ENCODE measurements at places on chromosomes 2 and 18. TPM values are rescaled to one million over a fixed set of nuclear protein-coding genes. Genes with fewer than 3 reads are reported as not detected.

Gene SERPINB7
- not detected for total RNA-seq

DNA sequence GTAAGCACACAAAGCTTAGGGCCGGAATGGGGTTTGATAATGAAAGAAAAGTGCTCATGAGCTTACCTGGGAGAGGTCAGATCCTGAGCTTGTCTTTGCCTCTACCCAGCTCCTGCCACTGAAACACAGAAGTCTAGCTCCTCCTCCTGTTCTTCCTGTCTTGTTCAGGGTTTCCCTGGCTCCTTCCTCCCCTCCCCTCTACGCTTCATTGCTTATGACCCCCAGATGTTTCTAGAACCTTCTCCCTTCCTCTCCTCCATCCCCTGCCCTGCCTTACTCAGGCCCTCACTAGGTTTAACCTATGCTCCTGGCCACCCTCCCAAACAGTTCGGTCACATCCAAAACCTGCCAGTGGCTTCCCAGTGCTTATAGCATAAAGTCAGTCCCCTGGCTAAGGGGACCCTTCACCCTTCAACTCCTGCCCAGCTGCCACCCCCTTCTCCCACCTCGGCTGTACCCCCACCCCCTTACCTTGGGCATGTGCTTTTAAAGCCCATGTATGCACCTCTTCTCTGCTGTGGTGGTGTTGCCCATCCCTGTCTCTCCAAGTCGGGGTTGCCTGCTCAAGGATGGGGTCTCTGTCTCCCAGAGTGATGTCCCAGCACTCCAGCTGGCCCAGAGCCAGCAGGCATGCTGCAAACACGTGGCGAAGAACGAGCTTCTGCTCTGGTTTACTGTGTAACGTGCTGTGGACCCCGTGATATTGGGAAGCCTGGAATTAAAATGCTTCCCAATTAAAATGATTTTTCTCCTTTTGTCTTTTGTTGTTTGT is 233.6 kb downstream of the TPGS2 start:
- no peak for DNase-seq

DNA sequence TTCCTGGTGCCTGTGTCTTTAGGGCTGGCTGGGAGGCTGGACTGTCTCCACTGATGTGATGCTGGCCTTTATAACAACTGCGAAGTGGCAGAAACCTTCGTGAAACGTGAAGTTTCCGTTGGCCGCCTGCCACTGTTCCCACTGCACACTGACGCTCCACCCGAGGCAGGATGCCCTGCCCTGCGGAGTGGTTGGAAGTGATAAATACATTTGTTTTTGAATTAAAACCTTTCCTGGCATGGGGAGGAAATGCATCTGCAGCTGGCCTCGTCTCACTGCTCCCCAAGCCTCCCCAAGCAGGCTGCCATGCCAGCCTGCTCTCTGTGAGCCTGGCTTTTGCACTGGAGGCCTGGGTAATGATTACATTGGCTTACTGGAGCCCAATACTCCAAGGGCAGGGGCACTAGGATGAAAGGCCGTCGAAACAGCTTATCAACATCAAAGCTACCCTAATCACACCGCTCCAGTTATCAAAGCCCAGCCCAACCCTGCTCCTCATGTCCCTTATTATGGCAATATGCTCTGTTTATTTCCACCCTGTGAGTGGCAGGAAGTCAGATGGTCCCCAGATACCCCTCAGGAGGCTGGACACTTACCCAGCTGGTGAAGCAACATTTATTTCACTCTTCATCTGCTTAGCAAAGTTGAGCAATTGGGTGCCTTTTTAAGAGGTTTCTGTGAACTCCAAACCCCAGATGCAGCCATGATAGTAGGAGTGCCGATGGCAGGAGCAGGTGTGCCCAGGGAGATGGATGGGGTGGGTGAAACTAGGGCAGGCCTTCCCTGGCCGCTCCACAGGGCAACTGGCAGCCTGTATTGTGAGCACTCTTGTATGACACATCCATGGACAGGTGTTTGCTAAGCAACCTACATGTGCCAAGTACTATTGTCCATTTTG is 97.4 kb upstream of the ITGA6 start:
- DNase-seq, result no peak

- DNase-seq, result no peak
Measured at GRCh38 chr2:162749994-162750393, 88.6 kb downstream of the KCNH7 start.

- DNase-seq, result peak; percentile 8
Measured at GRCh38 chr18:48828691-48829442, 121.9 kb downstream of the SMAD7 start.

DNA sequence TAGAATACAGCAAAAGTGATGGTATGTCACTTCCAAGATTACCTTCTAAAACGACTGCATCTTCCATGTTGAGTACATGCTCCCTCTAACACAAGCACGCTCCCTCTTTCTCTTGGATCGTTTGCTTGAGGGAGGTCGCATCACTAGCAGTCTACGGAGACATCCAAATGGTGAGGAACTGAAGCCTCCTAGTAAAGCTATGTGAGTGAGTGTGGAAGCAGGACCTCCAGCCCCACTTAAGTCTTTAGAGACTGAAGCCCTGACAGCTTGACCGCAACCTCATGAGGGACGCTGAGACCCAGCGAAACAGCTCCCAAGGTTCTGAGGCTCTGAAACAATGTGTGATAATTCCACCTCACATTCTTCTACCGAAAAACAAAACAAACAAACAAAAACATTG is 486.7 kb upstream of the GCFC2 start:
- no peak for DNase-seq

- no peak for DNase-seq
Measured at GRCh38 chr2:126907671-126908070, 9.0 kb downstream of the TEX51 start.
